ENCODE measurements at places on chromosomes 1 and 21.
A peak's percentile ranks its signal among the peaks of the same experiment; 100 is the strongest.

DNA sequence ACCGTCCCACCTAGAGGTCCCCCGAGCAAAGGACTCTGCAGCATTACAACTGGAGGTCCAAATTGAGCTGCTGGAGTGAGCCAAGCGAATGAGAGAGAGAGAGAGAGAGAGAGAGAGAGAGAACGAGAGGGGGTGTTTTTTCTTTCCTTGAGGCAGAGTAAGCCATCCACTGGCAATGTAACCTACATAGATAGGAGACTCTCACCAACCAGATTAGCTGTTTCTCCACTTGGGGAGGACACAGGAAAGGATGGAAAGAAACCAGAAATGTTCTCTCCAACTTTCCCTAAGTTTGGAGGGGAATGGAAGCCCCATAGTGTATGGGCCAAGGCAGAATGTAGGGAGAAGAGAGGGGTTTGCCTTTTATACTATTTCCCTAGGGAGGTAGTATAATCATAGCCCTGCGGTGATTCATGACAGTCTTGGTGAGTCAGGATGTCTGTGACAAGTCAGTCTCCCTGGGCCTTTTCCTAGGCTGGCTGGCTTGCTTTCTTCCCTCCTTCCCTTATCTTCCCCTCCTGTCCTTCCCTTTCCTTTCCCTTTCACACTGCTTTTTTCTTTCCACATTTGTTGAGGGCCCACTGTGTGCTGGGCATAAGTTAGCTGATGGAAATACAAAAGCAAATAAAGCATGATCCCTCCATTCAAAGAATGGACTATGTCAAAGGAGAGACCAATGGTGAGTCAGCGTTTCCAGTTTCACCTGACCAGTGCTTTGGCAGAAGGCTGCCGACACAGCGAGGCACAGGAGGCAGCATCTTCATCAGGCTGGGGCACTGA, 7.1 kb downstream of the FNDC7 start:
- DNase-seq = no peak

DNA sequence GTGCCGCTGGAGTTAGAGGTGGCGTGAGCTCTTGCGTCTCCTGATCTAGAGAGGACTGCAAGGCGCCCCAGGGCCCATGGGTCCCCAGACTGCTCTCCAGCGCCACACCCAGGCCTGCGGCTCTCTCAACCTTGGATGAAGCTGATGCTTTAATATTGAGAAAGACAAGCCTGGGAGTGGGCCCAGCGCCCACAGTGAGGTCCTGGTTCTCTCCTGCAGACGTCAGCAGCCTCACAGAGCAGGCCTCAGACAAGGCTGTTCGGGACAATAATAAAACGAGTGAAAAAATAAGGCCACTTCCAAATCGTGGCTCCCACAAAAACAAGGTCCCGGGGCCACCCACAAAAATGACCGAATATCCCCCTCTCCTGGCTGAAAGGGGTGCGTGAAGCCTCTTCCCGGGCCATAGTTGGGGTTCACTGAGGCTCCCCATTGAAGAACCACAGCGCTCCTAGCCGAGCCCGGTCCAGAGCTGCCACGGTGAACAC, 6.0 kb upstream of the DNMT3L start:
- DNase-seq = peak; percentile 19

DNA sequence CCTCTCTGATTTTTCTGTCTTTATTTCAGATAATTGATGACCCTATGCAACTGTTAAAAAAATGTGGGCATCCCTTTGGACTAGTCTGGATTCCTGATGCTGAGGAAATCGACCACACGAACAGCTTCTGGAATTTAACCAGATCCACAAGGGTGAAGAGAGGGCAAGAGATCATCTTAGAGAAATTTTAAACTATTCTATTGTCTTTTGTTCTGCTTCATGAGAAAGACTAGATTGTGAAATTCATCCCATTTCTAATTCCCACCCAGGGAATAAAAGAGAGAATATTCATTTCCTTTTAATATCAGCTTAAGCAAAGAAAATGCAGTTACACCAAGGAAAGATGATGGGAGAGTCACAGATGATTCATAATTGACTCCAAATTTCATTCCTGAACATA, 71.8 kb downstream of the DUSP10 start:
- DNase-seq = no peak

DNA sequence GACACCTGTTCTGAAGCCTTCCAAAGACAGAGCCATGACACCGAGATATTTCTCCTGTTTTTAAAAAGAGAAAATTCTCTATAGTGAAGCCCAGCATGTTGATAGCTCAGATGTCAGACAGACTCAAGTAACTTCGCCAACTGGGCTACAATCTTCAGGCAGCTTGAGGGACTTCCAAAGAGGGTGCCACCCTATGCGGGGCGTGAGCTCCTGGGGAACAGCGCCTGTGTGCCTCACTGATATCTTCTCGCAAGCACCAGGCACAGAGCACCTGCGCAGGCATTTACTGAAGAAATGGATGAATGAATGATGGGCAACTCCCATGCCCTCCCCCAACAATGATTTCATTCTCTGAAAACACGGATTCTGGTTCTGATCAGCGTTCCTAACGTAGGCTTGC, 17.6 kb downstream of the RIPK4 start:
- no peak for DNase-seq

DNA sequence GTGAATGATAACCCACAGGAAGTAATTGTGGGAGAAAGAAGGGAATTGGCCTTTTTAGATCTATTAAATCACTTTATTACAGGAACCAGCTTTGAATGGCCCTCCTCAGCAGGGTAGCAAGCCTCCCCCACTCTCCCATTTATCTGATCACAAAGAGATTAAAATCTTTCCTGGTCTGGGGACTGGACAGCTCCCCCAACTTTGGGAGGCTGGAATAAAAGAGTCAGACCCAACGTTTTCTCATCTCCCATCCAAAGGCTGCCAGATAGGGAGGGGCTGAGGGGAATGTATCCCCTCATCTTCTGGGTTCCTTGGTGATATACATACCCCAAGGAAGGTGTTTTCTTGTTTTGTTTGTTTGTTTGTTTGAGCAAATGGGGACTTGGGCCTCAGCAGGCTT, 2.4 kb downstream of the LIN28A start:
- DNase-seq = no peak

DNA sequence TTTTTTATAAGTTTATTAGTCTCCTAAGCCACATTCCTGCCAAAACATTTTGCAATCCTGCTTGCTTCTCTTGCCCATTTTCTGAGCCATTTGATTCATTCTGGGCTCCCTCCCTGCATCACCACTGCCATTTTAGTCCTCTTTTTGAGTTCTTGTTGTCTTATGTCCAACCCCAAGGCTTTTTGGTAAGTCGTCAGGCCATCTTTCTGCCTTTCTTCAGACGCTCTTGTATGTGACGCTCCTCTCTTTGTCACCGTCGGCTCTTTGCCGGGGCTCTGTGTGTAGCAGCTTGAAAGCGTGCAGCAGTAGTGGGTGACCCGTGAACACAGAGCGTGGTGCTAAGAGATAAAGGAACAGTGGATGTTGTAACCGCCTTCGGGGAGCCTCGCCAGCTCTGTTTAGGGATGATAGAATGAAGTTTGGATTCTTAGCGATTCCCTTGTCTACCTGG, 14.6 kb downstream of the HUNK start:
- no peak for DNase-seq

- no peak for DNase-seq
These were observed 130.8 kb downstream of the USP25 start for GRCh38 chr21:15860541-15860940.

GRCh38 chr1:3759796-3760195, 7.5 kb downstream of the CCDC27 start:
- no peak for DNase-seq

GRCh38 chr1:32816676-32817158, 441 bp downstream of the YARS1 start:
- DNase-seq = peak; percentile 18

- no peak for DNase-seq
These were observed 7.1 kb upstream of the TMEM61 start for GRCh38 chr1:54973205-54973921.

DNA sequence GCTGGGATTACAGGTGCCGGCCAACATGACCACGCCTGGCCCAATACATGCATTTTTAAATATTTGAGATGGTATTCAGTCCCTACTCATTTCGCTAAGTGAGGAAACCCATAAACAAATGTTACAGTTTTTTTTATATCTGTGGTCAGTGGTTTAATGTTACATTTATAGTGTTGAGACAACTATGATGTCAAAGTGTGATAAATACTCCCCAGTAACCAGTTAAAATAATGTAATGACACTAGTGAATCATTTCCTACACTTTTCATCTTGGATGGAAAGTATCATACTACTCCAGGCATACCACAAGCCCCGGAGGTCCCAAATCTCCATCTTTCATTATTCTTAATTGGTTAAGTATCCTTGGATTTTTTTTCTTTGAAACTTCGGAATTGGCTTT, 87.5 kb upstream of the KIF26B start:
- no peak for DNase-seq

GRCh38 chr1:226934483-226935237, 5.4 kb upstream of the COQ8A start:
- DNase-seq = no peak

GRCh38 chr1:165869343-165869742, 41.9 kb downstream of the UCK2 start:
- DNase-seq = no peak

DNA sequence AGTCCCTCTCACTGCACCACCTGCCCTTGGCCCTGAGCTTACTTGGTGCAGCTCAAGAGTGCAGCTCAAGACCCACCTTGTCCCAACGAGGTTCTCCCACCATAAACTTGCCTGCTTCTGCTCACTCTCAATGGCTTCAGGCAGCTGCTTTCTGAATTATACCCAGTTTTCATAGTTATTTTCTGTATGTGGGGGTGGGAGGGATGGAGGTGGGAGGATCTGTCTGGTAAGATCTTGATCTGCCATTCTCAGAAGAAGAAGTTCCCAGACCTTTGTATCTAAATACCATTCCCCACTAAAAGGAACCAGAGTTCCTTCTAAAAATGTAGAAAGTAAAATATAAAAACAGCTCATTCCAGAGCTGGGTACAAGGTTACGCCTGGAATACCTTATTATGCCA, 111.5 kb downstream of the SIM2 start:
- no peak for DNase-seq

GRCh38 chr1:28516518-28516956, 10.7 kb downstream of the RCC1 start:
- DNase-seq = no peak

DNA sequence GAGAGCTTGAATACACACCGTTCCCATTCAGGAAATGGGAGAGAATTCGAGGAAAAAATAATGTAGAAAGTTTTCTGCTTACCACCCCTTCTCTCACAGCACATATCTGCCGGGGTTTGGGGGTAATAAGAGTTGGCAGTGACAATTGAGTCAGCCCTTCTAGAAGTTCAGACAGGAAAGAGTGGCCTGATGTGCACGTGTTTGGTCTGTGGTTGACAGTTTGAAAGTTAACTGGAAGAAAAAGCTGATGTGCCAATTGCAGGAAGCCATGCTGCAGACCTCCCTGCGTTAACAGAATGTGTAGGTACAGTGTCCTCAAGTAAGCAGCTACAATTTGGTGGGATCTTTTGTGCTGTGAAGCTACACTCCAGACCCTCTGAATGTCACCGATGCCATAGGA, 50.9 kb downstream of the DHX9 start:
- DNase-seq = no peak

GRCh38 chr1:217896490-217896889, 265.3 kb downstream of the SPATA17 start:
- DNase-seq = no peak

GRCh38 chr1:1577367-1578011, 2.8 kb upstream of the SSU72 start:
- no peak for DNase-seq

GRCh38 chr21:43864313-43864961, 586 bp upstream of the AGPAT3 start:
- peak; percentile 50 for DNase-seq

DNA sequence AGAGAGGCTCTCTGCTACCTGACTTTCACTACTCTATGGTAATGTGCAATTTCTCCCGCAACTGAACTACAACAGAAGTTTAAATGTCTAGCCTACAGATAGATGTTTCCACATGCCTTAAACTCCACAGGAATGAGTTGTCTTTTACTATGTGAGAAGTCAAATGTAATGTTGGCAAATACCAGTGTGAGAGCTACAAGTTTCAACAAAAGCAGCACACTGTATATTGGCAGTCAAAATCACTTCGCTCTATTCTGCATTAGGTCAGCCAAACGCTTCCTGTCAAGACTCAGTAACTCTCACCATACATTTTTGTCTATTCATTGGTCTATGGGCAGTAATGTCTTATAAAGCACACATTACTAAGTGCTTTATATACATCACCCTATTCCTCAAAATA, 41.9 kb downstream of the LUZP1 start:
- no peak for DNase-seq

- no peak for DNase-seq
These were observed 136.6 kb downstream of the PLXNA2 start for GRCh38 chr1:208107425-208108212.

DNA sequence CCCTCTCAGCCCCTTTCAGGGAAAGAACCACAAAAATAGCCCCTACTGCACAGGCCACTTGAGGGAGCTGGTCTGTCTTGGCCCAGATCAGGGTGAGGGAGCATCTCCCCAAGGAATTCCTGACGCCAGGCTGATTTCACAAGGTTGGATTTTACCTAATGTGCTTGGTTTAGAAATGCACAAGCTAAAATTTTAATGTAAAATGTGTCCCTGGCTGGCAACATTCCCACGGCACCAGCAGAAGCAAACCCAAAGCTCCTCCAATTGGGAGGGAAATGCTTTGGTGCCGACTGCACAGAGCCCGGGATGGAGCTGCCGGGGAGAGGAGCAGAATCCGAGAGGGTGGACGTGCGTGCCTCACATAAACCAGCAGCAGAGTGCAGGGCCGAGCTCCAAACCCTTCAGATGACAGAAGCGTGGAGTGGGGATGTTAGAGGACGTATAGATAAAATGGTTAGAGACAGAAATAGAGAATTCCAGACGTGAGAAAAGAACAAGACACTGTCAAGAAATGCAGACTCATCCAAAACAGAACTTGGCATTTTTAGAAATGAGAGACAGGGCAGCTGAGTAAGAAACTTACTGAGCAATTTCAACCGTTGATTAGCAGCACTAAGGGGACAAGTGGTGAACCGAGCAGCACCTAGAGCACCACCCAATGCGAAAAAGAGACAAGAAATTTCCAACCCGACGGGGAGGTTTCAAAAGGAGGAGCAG, 41.6 kb upstream of the TMEM52 start:
- DNase-seq = no peak

GRCh38 chr1:243496187-243496646, 240.4 kb downstream of the SDCCAG8 start:
- no peak for DNase-seq

DNA sequence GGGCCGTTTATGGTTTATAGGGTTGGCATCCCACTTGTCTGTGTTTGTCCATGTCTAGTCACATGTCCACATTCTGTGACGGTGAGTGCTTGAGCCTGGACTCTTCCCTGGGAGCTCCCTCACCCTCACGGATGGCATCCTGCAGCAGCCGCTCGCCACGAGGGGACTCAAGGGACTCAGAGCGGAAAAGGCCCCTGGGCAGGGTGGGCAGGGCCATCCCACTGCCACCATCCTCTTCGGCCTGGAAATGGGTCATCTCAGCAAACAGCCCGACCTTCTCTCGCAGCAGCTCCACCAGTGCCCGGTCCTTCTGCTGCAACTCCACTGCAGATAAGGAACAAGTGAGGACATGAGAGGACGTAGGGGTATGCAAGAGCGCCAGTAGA, 11.1 kb downstream of the RXFP4 start:
- no peak for DNase-seq

- DNase-seq = no peak
These were observed 40.5 kb downstream of the STPG1 start for GRCh38 chr1:24373044-24373443.

Measured in activated CD4-positive, alpha-beta T cell treated with anti-CD3 and anti-CD28 coated beads, Interleukin-2, amount 50 U/mL, for 48 hours (primary cell).